Heart right ventricle (tissue), 16 donors: ENCODE measurements at places on chromosomes 16 and 17. TPM values are rescaled to one million over a fixed set of nuclear protein-coding genes. Genes with fewer than 3 reads are reported as not detected.

- DNase-seq = no peak
Observed at GRCh38 chr17:32773856-32774694, 102.8 kb downstream of the MYO1D start.

DNA sequence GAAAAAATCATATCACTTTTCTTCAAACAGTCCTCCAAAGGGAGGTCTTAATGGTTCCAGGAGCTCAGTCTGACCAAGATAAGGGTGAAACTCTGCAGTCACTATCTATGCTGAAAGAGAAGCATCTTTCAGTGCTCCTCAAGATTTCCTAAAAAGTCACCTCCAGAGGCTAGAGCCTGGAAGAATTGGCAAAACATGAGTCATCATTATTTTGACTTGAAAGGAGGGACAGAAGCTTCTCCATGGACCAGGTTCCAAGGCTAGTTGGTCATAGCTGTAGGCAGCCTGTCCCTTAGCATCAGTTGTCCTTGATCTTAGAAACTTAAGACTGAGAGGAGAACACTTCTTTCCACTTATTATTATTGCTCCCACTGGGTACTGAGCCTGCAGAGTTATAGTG, 219.0 kb upstream of the ASIC2 start:
- no peak for DNase-seq

DNA sequence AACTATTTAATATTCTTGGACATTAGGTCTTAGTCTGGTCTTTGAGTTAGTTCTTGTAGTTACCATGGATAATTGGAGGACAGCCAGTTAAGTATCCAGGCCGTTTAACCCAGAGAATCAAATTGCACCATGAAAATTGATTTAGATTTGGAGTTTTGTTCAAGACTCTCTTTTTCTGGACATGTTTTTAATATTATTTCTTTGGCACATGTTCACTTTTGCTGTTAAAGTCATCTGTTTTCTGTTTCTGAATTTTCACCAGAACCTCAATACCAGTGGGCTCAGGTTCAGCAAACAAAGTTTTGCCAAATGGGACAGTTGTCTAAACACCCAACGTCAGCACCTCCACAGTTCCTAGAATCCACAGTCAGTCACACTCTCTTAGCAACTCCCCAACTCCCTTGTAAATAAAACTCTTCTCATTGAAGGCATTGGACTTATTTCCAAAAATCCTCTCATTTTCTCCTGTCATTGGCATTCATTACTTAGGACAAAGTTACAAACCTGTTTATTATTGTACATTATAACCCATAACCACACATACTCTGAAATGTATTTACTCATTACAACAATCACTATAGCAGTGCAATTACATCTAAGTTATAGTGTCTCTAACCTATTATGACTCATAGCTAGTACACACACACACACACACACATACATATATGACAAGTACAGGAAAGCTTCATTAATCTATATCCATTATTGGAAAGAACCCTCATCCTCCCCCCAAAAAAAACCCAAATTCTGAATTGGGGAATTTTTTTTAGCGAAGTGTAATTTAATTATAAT, 33.5 kb upstream of the DNAH9 start:
- no peak for DNase-seq

DNA sequence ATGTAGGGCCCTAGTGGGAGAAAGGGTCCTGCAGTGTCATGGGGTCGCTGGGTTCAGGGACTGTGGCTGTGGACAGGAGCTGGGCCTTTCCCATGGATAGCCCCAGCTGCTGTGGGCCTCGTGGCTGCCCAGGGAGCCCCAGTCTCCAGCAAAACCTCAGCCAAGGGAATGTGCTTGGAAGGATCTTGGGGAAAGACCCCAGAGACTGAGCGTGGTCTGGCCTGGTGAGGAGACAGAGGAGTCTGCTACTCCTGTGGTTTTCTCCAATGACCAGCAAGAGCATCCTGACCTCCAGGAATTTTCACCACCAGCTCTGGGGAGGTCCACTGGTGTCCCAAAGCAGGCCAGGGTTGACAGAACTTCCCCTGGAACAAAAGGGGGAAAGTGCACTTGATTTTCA, 42.3 kb downstream of the RNF112 start:
- no peak for DNase-seq

- no peak for DNase-seq
Observed at GRCh38 chr17:52149626-52150025, 8.9 kb downstream of the CA10 start.

DNA sequence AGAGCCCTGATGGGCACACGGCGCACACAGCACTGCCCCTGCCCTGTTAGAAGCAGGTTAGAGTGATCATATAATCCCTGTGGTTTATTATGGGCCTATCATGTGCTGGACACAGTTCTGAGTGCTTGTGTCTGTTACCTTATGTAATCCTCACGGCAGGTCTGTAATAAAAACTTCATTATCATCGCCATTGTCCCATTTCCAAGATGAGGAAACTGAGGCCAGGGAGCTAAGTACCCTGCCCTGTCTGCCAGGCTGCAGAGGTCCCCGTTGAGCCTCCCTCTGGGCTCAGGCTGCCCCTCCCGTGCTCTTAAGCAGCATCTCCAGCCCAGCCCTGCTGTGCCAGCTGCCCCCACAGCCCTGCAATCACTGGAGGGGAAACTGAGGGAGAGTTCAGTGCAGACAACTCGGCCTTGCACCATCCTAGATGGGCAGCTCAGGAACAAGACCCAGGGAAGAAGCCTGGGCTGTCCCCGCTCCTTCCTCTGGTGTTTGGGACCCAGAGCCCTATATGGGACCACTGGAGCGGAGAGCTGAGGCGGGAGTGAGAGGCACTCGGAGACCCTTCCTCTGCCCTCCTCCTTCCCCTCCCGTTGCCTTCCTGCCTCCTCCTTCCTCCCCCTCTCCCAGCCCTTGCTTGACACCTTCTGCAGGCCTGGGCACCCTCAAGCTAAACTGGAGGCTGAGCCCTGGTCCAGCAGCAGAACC, 42.0 kb downstream of the WNT3 start:
- DNase-seq = no peak

- DNase-seq = no peak
Observed at GRCh38 chr16:14070555-14070876, 603 bp upstream of the MRTFB start.

- DNase-seq = no peak
Observed at GRCh38 chr17:62750631-62751051, 57.5 kb downstream of the MARCHF10 start.

DNA sequence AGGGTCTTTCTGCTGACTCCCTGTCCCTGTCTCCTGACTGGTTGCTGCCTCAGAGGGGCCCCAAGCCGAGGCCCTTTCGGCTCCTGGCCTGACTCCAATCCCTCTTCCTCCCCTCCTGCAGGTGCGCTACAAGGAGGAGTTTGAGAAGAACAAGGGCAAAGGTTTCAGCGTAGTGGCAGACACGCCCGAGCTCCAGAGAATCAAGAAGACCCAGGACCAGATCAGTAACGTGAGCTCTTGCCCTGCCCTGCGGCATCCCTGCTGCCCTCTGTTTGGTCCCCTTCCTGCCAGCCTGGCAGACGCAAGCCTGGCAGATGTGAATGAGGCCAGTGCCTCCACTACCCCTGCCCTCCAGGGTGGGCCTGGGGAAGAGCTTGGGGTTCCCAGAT, 27.1 kb upstream of the LASP1NB start:
- DNase-seq = no peak

GRCh38 chr17:75645501-75645888, 12.3 kb downstream of the SMIM5 start:
- no peak for DNase-seq

- no peak for DNase-seq
Observed at GRCh38 chr16:25210758-25211157, 6.0 kb upstream of the AQP8 start.

DNA sequence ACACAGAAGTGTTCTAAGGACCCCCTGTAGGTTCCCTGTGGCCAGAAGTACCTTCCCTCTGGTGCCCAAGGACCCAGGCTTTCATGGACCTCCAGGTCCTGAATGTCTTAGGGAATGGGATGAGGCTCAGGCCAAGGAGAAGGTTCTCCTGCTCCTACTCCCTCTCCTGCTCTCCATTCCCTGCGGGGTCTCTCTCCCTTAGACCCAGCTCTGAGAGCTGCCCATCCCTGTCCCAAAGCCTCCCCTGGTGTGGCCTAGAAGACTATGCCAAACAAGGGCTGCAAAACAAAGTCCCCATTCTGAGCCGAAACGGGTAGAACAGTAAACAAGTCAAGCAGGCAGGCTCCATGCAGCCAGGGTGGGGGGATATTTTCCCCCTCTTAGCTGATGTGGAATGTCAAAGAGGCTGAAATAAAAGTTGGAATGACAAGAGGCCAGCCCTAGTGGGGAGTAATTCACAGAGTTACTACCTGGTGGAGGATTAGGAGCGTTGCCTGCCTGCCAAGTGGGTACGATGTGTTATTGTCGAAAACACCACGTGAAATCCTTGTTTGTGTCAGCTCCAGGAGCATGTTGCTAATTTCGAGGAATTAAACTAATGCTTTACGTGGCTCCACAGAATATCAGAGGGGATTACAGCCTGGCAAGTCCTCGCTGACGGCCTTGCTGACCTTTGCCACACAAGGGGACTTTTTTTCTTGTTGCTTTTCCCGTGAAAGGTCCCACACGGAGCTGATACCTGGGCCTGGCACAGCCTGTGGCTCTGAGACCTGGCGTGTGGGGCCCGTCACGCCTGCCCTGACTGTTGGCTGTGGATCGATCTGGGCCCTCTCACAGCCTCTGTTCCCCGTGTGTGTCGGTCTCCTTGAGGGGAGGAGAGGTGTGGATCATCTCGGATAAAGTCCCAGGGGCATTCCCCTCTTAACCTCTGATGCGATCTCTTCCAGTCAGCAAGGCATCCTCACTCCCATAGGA, 2.9 kb downstream of the WFIKKN2 start:
- no peak for DNase-seq

- no peak for DNase-seq
Observed at GRCh38 chr16:80619824-80620223, 79.0 kb downstream of the DYNLRB2 start.

DNA sequence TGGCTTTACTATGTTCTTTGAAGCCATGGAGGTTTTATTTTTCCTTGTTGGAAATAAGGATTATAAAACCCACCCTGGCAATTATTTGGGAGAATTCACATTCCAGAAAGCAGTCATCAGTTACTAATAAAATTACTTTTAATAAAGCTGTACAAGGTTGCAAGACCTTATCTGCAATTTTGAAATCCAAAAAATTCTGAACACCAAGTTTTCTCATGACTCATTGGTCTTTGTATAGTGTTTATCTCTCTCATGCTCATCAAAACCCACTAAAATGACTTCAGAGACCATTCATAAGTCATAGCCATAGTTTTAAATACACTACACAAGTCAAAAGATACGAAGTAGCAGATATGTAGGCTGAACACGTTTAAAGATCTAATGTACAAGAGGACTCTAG, 6.0 kb upstream of the KRT38 start:
- no peak for DNase-seq

DNA sequence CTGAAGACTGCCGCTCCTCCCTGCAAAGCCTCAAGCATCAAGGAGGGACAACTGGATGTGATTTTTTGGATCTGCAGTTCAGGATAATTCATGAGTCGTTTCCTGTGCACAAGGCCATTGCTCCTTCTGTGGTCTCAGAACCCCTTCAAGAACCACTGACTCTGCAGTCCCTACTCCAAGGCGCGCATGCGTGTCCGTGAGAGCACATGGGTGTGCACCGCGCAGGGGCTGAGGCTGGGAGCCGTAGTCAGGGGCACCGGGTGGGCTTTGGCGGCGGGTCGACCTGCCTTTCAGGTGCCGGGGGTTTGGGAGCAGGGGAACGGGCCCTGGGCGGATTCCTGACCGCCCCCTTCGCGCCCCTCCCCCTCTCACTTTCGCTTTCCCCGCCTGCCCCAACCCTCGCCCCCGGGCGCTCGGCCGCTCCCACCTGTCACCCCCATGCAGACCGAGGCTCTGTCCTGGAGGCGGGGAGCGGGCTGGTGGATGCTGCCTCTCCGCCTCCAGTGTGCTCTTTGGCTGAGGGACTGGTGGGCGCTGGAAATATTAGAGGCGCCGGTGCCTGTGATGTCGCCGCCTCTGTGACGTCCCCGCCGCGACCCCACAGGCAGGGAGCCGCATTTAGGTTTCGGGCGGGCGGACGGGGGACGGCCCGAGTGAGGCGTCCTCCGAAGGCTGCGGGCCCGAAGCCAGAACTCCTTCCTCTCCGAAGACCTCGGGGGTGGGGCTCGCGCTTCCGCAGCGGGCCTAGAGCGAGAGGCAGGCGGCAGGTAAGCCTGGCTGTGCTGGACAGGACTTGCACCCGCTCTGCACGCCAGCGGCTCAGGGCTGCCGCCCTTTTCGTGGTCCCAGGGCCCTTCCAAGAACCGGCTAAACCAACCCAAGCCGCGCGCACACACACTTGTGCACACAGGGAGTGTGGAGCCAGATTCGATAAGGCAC, at the start of gene SPATA32:
Gene SPATA32, minus strand, starts transcription at position 518 of the 939 bp plus-strand sequence. Its CDS starts 78 bp downstream, at position 440.
- peak; percentile 56 for DNase-seq

- no peak for DNase-seq
Observed at GRCh38 chr16:73240920-73241319, 193.0 kb upstream of the ZFHX3 start.

GRCh38 chr17:59844884-59845594, 47.7 kb downstream of the TUBD1 start:
- DNase-seq = no peak

GRCh38 chr17:59829217-59830006, 63.3 kb downstream of the TUBD1 start:
- DNase-seq = no peak

GRCh38 chr17:7336240-7337175, at the start of gene ACAP1:
ACAP1 (plus strand) TSS chr17:7336529; CDS start chr17:7336735, 206 bp downstream.
- DNase-seq = no peak

GRCh38 chr16:73215678-73216377, 167.9 kb upstream of the ZFHX3 start:
- DNase-seq = no peak

- DNase-seq = no peak
Observed at GRCh38 chr17:40173091-40173777, 4.0 kb upstream of the RAPGEFL1 start.

GRCh38 chr17:76805319-76805718, 62.9 kb upstream of the MGAT5B start:
- no peak for DNase-seq

DNA sequence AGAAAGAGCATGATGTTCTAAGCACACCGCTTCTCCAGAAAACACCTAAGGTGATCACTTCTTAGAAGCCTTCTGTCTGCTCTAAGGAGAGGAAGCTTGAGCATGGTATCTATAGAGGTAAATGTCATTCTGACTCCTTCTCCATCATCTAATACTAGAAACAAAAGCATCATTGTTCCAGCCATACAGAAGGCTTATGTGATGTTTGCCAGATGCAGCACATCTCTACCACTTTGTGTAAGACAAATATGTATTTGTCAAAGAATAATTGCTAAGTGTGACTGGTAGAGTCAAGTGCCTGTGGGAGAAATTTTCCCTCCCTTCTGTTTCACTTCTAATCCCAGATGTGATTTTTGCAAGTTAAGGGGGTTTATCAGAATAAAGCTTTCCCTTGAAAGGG, 217.1 kb downstream of the HS3ST3A1 start:
- DNase-seq = no peak

The MT4 gene
- not detected for total RNA-seq

The CDRT15 gene
- total RNA-seq = not detected

The TXNDC11 gene
- total RNA-seq = 22.4 TPM

The SULT1A3 gene
- total RNA-seq = 2.2 TPM

The ERN1 gene
- 16.6 TPM for total RNA-seq

The RNU2-1 gene
- total RNA-seq = 802 TPM

The YBX2 gene
- 1.4 TPM for total RNA-seq
